ENCODE measurements at places on chromosomes 5 and 9.
A peak's percentile ranks its signal among the peaks of the same experiment; 100 is the strongest.

DNA sequence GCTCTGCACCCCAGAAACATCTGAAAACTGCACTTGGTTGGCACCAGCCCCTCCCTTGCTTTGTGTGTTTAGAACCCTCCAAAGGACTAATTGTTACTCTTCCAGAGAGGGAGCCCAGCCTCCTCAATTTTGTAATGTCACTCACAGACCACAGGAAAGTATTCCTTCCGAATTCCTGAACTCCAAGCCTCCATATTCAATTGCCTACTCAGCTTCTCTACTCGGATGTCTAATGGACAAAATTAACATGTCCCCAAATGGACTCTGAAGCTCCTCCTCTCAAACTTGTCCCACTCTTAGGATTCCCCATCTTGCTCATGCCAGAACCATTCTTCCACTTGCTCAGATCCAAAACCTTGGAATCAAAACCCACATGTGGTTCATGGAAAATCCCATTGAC, 3.9 kb upstream of the TMEM171 start:
- no peak for DNase-seq

GRCh38 chr9:4334410-4334813, 34.5 kb upstream of the GLIS3 start:
- DNase-seq, result peak; percentile 74

- DNase-seq, result no peak
These were observed 350.5 kb upstream of the WWC1 start for GRCh38 chr5:167940911-167941310.

DNA sequence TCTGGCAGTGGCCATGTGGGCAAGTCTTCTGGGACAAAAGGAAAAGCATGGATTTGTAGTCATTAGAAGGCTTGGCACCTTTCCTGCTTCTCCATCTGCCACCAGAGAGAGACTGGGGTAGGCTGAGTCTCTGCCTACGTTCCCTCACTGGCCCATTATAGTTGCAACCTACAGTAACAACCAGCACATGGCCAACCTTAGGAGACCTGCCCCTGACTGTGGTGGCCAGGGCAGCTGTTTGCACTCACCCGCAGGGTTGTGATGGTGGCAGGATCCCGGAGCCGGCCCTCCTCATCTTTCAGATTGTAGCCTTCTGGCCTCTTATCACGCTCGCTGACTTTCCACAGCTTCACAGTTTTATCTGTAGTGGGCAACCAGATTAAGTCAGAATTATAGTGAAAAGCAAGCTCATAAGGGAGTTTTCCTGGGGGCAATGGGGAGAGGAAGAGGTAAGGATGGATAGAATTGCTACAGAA, 174.9 kb upstream of the GPR151 start:
- peak; percentile 85 for DNase-seq

- no peak for DNase-seq
These were observed 8.9 kb downstream of the IRX1 start for GRCh38 chr5:3604501-3604900.

GRCh38 chr9:37390759-37391158, 31.7 kb upstream of the GRHPR start:
- peak; percentile 30 for DNase-seq

- DNase-seq, result no peak
These were observed 123.6 kb upstream of the TNPO1 start for GRCh38 chr5:72692651-72693442.

DNA sequence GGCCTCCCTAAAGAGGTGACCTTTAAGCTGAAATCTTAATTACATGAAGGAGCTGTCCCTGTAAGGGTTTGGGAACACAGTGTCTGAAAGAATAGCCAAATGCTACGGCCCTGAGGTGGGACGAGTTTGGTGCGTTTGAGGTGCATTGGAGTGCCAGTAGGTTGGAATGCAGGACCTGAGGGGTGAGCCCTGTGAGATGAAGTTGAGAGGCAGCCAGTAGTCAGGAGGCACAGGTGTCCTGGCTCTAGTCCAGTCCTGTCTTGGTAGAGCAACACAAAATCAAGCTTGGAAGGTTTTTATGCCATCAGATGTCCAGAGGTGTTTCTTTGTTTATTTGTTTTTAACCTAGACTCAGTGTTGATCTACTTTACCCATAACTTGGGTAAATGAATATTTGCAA, 108.5 kb downstream of the ARHGAP26 start:
- DNase-seq, result peak; percentile 89

DNA sequence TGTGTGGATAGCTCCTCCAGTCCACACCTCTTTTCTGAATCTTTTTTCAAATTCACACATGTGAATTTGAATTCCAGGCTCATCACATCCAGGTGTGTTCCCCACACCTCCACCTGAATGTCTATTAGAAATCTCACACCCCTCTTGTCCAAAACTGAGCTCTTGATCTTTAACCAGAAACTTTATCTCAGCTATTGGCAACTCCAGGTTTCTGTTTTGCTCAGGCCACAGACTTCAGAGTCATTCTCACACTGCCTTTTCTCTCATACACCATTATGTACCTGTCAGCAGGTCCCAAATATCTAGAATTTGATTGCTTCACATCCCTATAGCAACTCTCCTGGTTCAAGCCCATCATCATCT, 11.6 kb downstream of the NIPSNAP3B start:
- no peak for DNase-seq

- DNase-seq, result no peak
These were observed 39.5 kb downstream of the PRKACG start for GRCh38 chr9:68974431-68974830.

DNA sequence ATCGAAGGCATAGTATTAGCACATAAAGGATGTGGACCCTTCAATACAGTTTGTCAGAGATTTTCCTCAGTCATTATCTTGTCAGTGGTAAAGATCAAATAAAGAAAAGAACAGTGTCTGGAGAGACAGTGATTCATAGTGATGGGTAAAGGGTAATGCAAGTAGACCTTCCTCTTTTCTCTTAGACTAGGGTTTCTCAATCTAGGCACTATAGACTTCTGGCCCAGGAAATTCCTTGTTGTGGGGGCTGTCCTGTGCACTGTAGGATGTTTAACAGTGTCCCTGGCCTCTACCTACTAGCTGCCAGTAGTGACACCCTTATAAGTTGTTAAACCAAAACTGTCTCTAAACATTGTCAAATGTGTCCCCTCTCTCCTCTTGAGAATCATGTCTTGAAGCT, 6.9 kb downstream of the CAMK4 start:
- DNase-seq, result peak; percentile 37

DNA sequence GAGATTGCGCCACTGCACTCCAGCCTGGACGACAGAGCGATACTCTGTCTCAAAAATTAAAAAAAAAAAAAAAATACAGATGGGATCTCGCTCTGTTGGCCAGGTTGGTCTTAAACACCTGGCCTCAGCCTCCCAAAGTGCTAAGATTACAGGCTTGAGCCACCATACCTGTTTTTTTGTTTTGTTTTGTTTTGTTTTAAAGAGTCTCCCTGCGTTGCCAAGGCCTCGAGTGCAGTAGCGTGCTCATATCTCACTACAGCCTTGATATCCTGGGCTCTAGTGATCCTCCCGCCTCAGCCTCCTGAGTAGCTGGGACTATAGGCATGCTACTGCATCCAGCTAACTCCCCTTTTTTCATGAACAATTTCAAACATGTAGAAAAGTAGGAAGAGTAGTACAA, 7.2 kb downstream of the ATP6V0E1 start:
- DNase-seq, result no peak

DNA sequence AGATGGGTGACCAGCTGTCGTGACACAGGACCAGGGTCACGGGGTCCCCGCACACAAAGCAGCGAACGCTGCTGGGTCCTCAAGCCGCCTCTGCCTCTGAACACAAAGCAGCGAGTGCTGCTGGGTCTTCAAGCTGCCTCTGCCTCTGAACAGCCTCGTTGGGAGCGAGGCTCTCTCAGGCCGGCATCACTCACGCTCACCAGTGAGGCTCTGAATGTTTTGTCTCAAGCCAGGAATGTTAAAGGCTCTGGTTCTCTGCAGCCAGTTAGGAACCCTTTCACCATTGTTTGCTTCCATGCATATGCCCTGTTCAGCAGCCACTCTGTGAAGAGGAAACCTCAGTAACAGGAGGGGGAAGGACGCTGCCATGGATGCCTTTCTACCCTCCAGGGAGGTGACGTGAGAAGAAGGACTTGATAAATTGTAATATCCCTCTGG, 82.7 kb upstream of the TAF11L2 start:
- DNase-seq, result peak; percentile 2

DNA sequence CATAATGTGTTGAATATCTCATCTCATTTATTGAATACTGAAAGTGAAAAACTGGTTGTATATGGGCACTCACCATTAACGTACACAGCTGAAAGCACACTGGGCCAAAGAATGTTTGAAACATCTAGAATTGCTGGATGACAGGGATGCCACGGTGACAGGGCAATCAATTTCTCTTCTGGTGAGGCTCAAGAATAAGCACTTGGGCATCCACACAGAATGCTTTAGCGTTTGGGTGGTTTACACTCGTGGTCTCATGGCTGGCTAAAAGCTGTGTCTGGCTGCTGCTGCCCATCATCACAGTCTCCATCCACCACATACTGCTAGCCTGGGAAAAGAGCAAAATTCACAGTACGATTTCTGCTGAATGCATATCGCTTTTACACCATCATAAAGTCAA, 30.7 kb upstream of the IL31RA start:
- DNase-seq, result no peak

DNA sequence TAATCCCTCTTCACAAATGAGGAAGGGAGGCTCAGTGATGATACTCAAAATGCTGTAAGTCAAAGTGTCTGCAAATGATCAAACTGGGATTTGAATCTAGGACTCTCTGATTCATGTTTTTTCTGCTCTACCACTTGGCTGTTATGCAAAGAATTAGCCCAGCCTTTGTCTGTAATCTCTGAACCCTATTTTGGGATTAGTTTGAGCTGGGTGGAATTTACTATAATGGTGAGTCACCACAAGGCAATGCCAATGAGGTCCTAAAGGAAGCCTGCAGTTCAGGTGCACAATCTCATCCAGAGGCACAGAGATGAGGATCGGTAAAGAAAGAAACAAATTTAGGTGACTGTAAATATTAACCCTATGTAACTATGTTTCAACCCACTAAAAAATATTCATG, 29.2 kb downstream of the RFK start:
- peak; percentile 20 for DNase-seq

DNA sequence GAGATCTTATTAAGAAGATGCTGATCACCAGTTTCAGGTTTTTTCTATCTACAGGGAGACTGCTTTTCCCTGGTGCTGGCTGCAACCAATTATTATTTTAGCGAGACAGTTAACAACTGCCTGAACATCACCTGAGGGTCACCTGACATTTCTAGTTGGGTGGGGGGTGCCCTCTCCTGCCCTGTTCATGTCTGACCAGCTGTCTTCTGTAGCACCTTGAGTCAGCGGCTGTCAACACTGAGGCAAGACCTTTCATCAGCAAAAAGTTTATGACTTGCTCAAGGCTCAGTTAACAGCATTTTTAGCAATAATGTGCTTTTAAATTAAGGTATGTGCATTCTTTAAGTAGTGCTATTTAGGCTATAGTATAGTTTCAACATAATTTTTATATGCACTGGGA, 58.0 kb downstream of the ADCY2 start:
- no peak for DNase-seq

GRCh38 chr9:133116346-133117231, 4.5 kb downstream of the RALGDS start:
- DNase-seq, result peak; percentile 76

- no peak for DNase-seq
These were observed 25.0 kb upstream of the SUSD3 start for GRCh38 chr9:93033531-93033930.

- no peak for DNase-seq
These were observed 66.7 kb downstream of the PSD2 start for GRCh38 chr5:139862313-139862712.

DNA sequence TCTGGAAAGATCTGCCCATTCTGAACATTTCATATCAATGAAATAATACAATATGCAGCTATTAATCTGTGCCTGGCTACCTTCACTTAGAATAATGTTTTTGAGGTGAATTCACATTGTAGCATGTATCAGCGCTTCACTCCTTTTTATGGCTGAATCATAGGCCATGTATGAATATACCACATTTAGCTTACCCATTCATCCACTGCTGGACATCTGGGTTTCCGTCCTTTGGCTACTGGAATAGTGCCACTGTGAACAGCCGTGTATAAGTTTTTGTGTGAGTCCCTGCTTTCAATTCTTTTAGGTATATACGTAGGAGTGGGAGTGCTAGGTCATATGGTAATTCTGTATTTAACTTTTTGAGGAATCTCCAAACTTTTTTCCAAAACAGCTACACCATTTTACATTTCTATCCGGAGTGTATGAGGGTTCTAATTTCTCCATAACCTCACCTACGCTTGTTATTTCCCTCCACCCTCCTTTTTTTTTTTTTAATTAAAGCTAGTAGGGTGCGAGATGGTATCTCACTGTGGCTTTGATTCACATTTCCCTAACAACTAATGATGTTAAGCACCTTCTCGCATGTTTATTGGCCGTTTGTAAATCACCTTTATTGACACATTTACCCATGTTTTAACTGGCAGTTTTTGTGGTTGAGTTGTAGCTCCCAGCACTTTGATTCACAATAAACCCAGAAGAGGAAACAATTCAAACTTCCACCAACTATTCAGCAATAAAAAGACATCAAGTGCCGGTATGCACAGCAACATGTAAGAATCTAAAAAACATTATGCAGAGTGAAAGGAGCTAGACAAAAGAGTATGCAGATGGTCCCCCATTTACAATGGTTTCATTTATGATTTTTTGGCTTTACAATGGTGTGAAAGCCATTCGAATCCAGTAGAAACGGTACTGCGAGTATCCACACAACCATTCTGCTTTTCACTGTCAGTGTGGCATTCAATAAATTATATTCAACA, 8.1 kb downstream of the SEMA4D start:
- no peak for DNase-seq

- DNase-seq, result no peak
These were observed 66.4 kb downstream of the NFIB start for GRCh38 chr9:14247577-14247976.

- no peak for DNase-seq
These were observed 75.4 kb downstream of the STK32A start for GRCh38 chr5:147310059-147310704.

DNA sequence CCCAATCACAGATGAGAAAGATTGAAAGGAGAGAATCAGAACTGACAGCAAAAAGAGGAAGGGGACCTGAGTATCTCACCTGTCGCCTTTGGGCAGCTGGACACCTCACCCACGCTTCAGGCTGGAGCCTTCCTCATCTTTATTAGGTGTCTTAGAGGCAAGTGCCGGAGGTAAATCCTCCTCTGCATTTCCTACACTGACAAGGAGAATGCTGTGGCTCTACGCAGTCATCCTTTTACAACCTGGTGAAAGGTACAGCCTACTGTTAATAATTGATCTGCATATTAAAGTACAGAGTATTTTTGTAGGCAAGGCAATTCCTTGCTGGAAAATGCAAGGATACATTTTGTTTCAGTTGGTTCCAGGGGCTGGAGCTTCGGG, 34.8 kb downstream of the PRLR start:
- no peak for DNase-seq

GRCh38 chr9:136614372-136614922, 48.3 kb upstream of the EGFL7 start:
- DNase-seq, result no peak
